ENCODE measurements at places on chromosomes 3 and 15.

DNA sequence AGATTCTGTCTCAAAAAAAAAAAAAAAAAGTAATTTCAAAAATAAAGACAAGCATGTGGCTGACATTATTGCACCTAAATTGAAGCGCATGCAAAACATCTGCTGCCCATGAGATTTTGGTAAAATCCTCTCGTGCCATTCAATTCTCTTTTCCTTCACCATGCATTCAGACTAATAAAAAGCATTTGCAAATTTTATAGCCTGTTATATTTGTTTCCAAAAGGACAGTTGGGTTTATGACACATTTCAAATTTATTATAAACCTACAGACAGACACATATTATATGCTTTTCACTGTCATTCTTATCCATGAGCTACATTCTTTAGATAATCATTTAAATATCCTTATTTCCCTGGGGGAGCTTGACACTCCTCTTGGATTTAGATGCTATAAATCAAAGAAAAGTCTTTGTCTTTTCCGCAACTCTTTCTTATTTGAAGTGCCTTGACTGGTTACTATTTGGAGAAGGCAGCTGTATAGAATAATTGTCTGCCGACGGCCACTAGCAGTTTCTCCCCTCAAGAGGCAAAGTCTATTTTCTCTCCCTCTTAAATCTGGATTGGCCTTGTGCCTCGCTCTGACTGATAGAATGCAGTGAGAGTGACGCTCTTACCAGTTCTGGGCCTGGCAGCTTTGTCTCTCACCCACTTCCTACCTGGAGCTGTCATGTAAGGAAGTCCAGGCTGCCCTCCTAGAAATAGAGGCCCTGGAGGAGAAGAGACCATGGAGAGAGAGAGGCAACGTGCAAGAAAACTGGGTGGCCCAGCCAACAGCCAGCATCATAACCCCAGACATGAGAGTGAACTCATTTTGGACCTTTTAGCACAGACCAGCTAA lies 6.8 kb upstream of the LRIG1 start:
- DNase-seq, result no peak

DNA sequence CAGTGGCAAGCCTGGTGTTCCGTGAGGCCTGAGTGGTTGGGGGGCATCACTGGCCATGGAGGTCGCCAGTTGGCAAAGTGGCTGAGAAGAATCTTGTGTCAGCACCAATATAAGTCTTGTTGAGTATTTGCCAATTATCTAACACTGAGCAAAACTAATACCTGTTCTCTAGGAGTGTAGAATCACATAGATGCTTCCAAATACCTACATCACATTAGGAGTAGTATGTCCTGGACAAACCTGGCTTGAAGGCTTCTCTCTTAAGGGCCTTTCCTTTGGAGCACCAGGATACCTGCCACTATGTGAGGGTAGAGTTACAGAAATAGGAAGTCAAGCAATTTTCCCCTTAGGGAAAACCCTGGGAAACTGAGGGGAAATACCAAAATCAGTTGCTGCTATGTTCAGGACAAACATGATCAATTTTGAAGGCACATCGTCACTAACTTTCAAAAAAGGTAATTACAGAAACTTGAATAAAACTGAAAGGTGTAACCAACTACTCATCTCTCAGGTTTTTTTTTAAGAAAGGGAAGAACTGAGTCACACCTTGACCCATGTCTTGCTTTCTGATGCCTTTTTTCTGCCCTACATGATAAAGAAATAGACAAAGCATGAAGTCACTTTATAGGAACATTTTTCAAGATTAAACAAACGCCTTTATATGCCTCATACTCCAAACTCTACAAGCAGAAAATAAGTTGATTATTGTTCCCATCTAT lies 100.4 kb downstream of the IMPG2 start:
- DNase-seq, result no peak

- no peak for DNase-seq
These were observed 14.9 kb downstream of the SATB1 start for GRCh38 chr3:18410205-18410604.

- DNase-seq, result no peak
These were observed 704.2 kb downstream of the ROBO1 start for GRCh38 chr3:79063624-79064023.

DNA sequence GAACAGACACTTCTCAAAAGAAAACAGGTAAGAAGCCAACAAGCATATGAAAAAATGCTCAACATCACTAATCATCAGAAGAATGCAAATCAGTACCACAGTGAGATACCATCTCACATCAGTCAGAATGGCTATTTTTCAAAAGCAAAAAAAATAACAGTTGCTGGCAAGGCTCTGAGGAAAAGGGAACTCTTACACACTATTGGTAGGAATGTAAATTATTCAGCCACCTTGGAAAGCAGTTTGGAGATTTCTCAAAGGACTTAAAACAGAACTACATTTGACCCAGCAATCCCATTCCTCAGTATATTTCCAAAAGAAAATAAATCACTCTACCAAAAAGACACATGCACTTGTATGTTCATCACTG lies 95.6 kb downstream of the APBA2 start:
- DNase-seq, result no peak

GRCh38 chr3:152466784-152467183 lies 198.1 kb downstream of the MBNL1 start:
- no peak for DNase-seq

DNA sequence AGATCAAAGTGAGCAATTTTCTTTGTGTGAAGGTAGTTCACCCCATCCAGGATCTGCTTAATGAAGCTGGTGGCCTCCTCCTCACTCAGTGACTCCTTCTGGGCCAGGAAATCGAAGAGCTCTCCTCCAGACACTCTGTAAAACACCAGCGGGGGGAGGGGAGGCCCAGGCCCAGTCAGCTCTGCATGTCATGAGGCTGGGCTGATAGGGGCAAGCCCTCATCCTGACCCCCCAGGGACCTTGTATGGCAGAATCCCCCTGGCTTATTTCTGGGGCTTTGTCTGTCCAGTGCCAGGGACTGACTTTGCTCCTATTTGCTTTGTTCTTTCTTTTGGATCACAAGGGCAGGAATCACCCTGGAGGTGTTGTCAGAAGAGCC lies 74.9 kb downstream of the DAPK2 start:
- no peak for DNase-seq

GRCh38 chr3:119352034-119352609 lies 57.9 kb downstream of the ARHGAP31 start:
- no peak for DNase-seq

DNA sequence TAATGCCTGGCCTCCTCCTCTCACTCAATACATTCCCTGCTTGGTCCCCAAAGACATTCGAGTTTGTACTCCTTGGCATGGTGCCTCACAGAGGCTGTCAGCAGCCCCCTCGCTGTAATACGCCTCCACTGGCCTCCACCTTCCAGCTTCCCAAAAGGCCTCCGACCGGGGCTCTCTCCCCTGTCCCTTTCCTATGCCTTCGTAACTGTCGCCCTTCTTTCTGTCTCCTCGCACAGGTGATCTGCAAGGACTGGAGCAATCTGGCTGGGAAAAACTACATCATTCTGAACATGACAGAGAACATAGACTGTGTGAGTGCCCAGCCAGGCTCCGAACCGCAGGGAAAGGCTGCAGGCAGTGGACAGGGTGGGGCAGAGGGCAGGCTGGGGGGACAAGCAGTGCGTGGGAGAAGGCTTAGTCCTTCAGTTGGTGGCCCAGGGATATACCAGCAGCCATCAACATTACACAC lies 10.7 kb upstream of the ABTB1 start:
- no peak for DNase-seq

DNA sequence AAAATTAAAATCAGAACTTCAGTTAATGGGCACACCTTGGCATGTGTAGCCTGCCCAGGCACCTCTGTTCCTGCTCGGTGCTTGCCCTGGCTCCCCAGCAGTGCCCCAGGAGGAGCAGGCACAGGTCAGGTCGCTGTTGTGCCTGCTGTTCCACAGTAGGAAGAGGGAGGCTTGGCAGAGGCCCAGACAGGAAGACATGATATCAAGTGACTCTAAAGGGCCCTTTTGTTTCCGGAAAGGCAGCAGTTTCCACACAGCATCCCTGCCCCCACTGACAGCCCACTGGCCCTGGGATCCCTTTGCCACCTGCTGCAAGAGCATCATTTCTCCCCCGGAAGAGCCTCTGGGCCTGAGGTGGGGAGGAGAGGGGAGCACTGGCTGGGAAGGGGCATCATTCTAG lies 40.5 kb upstream of the HES1 start:
- no peak for DNase-seq

- DNase-seq, result no peak
These were observed 2.2 kb downstream of the C3orf80 start for GRCh38 chr3:160227419-160227818.

DNA sequence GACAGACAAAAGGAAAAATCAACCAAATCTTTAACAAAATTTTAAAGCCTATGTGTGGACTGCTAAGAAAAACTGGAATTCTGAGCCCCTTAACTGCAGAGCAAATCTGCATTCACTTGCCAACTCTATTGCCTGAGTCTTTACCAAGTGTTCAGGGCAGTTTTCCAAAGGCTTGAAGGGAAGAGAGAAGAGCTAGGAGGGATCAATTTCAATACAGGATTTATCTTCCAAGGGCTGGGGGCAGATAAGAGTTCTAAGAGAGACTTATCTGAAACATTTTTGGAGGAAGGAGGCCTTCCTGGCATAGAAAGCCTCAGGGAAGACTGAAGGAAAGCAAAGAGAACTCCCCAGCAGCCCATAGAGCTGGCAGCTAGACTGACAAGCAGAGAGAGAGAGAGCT lies 31.4 kb upstream of the LSAMP start:
- no peak for DNase-seq

GRCh38 chr15:49279521-49280456 lies 109.7 kb downstream of the GALK2 start:
- DNase-seq, result no peak

DNA sequence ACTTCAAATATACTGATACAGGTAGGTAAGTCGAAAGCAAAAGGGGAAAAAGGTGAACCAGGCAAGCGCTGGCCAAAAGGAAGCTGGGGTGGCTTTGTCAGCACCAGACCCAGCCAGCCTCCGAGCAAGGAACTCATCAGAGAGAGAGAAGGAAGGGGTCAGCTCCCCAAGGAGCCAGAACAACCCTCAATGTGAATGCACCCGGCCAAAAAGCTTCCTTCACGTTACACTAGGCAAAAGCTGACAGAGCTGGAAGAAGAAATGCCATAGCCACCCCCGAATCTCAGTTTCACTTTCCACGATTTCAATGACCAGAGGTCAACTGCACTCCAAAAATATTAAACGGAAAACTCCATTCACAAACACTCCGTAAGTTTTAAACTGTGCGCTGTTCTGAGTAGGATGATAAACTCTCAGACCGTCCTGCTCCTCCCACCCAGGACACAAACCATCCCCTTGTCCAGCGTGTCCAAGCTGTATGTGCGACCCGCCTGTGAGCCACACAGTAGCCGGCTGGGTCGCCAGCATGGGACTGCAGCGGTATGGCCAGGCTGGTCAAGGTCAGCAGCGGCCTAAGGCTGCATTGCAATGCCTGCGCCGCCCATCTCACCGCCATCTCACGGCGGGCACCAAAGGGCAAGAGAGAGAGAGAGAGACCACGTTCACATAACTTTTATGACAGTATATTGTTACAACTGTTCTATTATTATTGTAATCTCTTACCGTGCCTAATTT lies 29.7 kb downstream of the CYFIP1 start:
- no peak for DNase-seq

DNA sequence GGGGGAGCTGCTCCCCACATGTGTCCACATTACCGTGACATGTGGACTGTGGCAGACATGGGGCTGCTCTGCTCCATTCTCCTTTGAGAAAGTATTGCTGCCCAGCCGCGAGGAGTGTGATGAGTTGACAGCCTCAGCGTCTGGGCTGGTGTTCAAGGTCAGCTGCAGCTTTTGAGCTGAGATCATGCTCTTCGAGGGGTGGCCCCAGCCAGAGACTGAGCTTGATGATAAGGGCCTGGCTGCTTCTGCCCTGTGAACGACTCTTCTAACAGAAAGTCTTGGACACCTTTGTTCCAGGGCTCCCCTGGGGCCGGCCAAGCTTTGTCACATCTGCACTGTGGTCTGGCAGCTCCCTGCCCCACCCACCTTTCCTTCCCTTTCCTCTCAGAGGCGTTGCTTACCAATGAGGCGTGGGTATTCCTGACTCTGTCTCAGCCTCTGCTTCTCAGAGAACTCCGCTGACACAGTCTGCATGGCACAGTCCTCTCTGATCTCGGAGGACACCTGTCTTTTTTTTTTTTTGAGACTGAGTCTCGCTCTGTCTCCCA lies 86.6 kb downstream of the CHRD start:
- no peak for DNase-seq

DNA sequence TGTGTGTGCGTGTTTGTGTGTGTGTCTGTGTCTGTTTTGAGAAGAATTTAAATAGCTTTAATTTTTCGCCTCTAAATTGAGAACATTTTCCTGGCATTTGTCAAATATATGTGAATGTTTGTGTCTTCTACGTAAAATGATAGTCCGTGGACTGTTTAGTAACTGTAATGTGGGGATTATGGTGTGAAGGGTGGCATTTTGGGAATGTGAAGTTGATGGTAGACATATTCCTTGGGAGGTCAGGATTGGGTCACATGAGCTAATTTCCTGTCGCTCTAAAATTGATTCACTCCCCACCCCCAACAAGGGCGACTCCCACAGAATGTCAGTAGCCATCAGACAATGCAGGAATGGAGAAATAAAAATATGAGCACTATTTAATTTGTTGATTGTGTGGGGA lies 107.3 kb downstream of the ITPR1 start:
- DNase-seq, result no peak

- DNase-seq, result no peak
These were observed 68.8 kb upstream of the OXTR start for GRCh38 chr3:8838234-8838633.

GRCh38 chr15:71807125-71807629 lies 3.2 kb upstream of the NR2E3 start:
- no peak for DNase-seq

GRCh38 chr3:171039674-171040073 lies 13.2 kb upstream of the SLC2A2 start:
- DNase-seq, result no peak

- DNase-seq, result no peak
These were observed 203.5 kb upstream of the LINGO1 start for GRCh38 chr15:77836121-77836692.

DNA sequence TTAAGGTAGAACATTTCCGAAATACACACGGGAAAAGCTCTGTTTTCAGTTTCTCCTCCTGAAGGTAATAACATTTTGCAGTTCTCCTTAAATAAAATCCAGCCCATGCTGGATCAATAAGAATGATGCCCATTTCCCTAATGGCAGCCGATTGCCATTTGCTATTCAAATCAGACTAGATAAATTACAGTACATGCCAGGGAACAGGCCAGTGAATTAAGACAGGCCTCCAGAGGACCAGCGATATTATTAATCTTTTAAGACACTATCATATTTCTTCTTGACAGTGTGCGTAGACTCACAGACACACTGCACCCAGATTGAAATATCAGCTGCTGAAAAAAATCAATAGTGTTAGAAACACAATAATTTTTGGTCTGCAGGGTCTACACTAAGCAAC lies 422.3 kb downstream of the TIGIT start:
- DNase-seq, result no peak

DNA sequence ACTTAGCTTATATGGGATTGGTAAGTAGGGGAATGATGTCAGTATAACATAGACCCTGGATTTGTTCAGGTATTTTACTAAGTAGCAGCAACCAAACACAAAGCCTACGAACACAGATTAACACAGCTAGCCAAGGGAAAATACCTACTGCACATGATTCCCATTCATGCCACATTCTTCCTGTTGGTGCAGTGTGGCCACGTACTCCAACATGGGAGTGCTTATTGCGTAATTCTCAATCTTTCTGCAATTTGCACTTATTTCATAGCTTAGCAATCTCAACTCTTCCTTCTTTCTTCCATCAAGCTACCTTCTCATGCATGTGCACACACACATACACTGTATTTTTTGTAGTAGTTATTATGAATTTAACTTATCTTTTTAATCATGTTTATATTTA lies 186.8 kb downstream of the IL5RA start:
- DNase-seq, result no peak

GRCh38 chr3:71495708-71496472 lies 87.6 kb downstream of the FOXP1 start:
- DNase-seq, result no peak

All from AG09319 (cell line).